ENCODE measurements at places on chromosomes 3 and 15. TPM values are rescaled to one million over a fixed set of nuclear protein-coding genes. Genes with fewer than 3 reads are reported as not detected.

GRCh38 chr3:38916706-38917105, 100.7 kb upstream of the SCN10A start:
- DNase-seq = no peak

DNA sequence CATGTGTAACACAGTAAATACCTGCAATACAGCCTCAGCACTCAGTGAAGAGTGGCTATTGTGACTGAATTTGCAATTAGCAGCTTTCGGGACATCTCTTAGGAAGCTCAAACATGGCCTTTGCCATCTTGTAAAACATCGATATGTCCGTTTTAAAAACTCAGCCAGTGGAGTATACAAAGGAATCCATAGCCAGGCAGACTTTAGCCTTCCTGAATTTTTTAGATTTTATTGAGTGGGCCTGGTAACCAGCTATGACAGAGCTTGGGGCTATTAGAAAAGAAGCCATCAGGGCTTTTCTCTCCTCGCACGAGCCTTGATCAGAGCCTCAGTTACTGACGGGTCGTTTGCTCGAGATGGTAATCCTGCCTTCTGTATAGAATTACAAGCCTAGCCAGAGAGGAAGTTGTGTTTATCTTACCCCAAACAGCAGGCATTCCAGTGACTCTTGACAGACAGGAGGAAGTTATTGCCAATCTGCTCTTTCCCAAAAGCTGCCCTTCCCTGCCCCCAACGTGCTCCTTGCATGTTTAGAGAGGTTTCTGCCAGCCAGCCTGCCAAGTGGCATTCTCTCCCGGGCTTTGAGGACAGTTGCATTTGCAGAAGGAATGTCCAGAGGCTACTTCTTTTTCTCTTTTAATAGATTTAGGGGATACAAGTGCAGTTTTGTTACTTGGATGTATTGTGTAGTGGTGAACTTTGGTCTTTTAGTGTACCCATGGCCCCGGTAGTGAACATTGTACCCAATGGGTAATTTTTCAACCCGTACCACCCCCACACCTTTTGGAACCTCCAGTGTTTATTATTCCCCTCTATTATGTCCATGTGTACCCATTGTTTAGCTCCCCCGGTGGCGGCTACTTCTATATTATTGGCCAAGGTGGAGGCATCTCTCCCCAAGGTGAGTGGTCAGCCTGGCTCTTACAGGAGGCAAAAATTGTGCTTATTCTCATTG, 40.6 kb downstream of the ITPR1 start:
- DNase-seq = no peak

DNA sequence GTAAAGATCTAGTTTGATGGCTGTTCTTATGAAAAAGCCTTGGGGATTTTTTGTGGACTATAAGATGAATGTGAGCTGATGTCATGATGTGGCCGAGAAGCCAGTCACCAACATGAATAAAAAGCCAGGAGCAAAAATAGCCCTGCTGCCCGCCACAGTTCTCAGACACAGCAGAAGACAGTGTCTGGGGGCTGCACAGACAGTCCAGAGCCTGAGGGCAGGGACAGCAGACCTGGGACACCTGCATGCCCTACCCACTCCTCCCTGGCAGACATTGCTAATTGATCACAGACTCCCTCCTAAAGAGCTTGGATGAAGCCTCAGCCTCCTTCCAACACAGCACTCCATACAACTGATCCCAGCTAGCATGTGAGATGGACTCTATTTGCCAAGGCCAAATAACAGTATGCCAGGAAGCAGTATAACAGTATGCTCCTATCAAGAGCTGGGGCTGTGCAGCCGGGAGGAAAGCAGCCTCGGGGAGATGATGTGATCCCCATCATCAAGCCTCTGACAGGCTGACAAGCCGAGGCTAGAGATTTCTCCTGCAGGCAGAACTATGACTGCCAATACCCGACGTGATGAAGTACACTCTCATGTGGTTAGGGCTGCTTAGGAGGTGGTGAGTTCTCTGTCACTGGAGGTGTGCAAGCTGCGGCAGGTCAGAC, 105.4 kb upstream of the RPL32 start:
- no peak for DNase-seq

GRCh38 chr3:126553284-126554084, 5.2 kb downstream of the C3orf22 start:
- peak; percentile 5 for DNase-seq

- no peak for DNase-seq
These were observed 93.7 kb downstream of the ABI3BP start for GRCh38 chr3:100899440-100900091.

DNA sequence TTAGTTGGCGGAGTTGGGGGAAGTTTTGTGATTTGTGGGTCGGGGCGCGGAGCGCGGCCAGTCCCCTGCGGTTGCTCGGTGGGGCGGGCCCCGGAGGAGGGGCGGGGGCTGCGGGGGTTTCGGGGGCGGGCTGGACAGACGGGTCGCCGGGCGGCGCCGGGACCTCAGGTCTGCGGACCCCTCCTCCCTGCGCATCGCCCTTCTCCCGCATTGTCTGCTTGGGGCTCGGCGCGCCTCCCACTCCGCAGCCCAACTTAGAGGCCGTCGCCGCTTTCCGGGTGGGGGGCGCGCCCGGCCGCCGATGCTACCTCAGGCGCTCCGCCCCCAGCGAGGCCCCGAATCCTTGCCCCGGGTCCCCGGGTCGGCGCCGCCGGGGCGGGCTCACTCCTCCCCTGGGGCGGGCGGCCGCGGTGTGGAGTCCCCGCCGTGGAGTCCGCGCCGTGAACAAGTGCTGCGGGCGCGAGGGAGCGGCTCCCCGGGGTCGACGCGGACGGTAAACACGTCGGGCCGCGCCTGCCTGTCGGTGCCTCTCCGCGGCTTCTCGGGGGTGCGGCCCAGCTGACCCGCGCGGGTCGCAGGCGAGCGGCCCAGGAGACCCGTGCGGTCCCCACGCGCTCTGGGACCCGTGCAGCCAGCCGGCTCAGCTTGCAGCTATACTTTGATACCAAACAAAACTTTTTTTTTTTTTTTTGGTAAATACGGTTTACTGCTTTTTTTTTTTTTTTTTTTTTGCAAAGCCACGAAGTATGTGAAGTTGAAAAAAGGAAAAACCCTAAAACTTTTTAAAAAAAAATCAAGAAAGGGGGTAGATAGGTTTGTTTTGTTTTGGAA, 624 bp downstream of the AKAP13 start:
- peak; percentile 88 for DNase-seq

DNA sequence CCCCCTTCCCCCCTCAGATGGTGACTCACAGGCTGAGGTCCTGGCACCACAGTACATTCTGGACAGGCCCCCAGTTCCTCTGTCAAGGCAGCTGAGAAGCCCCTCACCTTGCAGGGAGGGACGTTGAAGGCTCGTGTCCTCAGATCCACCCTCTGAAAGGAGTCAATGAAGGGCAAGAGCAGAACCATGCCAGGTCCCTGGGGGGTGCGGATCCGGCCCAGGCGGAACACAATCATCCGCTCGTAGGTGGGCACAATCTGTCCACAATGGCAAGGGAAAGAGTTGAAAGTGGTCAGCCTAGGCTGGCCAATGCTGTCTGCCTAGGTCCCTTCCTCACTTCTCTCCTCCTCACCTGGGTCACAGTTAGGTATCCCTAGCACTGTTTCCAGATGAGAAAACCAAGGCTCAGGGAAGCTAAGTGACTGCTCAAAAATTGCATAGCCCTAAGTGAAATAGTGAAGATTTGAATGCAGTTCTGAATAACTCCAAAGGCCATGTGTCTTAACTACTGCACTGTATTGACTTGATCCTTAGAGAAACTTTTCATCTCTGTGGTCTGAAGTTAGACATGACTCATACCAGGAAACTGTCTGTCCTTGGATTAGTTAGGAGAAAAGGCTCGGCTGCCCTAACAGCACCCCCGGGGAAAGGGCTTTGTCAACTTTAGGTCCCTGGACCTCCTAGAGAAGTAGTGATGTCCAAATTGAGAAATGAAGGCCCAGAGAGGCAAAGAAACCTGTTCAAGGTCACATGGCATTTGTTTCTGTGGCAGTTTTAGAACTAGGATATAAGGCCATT, 2.9 kb downstream of the STOML1 start:
- no peak for DNase-seq

DNA sequence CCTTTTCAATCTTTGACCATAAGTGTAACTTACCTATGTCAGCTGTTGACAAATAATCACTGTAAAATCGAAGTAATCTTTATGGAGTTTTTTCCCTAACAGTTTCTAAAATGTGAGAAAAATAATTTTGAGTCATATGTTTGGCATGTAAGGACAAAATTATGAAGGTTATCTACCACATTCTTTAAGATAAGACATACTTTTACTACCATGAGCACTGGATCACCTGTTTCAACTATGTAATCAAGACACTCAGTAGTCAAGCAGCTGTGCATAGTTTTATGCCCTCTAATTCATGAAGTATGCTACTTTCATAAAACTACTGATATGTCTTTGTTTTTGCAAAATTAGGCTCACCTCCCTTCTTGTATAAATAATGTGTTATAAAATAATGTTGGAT, 12.1 kb downstream of the FGF7 start:
- no peak for DNase-seq

GRCh38 chr15:98440917-98441316, 207.4 kb upstream of the IGF1R start:
- no peak for DNase-seq

DNA sequence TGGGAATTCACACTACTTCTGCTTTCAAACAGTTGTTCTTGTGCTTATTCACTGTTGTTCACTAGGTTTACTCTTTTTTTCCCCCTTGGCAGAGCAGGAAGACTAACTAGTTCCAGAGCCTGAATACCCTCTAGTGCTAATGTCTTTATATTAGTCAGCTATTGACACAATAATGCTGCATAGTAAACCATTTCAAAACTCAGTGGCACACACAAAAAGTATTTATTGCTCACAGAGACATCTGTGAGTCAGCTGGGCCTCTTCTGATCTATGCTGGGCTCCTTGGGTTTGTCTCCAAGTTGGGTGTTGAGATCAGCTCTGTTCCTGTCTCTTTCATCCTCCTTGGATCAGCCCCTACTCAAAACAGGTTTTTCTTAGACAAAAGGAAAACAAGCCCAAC, 51.1 kb downstream of the RSRC1 start:
- no peak for DNase-seq

GRCh38 chr15:56931639-56932508, 13.4 kb downstream of the TCF12 start:
- DNase-seq = no peak

DNA sequence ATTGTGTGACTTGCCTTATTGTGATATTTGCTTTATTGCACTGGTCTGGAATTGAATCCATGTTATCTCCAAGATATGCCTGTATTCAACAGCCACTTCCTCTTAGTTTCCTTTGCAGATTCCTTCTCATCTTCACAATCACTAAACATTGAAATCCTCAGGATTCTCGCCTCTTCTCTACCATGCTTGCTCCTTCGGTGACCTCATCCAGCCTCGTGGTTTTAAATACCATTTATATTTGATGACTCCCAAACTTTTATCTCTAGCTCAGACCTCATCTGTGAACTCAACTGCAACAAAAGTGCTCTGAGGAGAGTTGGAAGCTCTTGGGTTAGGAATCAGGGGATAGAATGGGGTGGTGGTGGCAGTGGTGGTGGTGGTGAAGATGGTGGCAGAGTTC, 19.9 kb downstream of the POLR2M start:
- DNase-seq = no peak

DNA sequence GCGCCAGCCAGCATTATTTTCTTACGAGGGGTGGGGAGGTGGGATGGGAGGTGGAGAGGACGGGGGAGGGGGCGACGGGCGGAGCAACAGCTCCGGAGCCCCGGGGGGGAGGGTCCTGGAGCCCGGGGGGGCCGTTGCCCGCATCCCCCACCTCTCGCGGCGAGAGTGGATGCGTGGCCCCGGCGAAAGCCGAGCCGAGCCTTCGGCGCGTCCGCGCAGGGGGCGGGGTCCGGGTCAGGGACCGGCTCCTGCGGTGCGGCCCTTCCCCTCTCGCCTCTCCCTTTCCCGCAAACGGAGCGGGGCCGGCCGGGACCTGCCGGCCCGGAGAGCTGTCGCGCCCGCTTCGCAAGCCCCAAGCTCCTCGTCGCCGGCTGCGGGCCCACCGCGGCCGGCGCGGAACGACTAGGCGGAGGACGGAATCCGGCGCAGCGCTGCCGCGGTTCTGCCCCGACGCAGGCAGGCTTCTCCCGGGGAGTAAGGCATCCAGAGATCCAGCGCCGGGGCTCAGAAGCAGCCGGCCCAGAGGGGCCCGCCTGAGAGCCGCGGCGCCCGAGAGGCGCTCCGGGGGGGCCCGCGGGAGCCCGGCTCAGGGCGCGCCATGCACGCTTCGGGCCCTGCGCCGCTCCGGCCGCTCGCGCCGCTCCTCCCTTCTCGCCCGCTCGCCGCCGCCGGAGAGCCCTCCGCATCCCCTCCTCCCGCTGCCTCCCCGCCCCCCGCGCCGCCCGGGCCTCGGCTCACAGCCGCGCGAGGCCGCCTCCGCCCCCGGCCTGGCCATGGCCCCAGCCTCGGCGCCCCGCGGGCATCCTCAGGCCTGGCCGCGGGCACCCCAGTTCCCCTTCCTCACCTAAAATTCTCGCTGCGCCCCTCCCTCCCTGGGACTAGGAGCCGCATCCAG, 459 bp upstream of the ADCY5 start:
- DNase-seq = peak; percentile 91

DNA sequence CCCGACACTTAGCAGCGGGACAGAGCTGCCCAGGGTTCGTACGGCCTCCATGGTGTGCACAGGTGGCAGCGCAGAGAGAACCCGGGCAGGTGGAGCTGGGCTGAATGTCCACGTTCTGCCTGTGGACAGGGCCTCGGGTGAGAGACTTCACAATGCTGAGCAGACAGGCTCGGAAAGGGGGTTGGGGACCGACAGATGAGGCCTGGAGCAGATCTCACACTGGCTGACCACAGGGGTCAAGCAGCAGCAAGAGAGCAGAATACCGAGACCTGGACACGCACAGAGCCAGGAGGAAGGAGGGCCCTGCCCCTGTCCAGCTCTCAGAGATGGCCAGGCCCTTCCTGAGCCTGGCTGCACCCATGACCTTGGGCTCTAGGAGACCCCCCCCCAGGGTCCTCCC, 83.0 kb downstream of the VGLL4 start:
- no peak for DNase-seq

GRCh38 chr15:51386960-51387698, 45.7 kb downstream of the GLDN start:
- DNase-seq = no peak

The CORO2B gene
- polyA plus RNA-seq = 2.3 TPM

The DUOXA1 gene
- polyA plus RNA-seq = 0.02 TPM

The GOLGA8K gene
- 0.10 TPM for polyA plus RNA-seq

The MYZAP gene
- polyA plus RNA-seq = 0.07 TPM

The LMAN1L gene
- polyA plus RNA-seq = 0.02 TPM

The PIERCE2 gene
- 2.9 TPM for polyA plus RNA-seq

The TEX55 gene
- polyA plus RNA-seq = not detected

The MINAR1 gene
- 0.35 TPM for polyA plus RNA-seq

The TKT gene
- polyA plus RNA-seq = 144 TPM

The ATP13A4 gene
- 0.03 TPM for polyA plus RNA-seq

Data from SK-N-SH (cell line).